Stimulated activated CD8-positive, alpha-beta memory T cell treated with anti-CD3 and anti-CD28 coated beads, Interleukin-4, amount 100 ng/mL, for 1 hour (primary cell): ENCODE measurements at places on chromosomes 2 and 18.

GRCh38 chr2:12700989-12701388 lies 15.7 kb upstream of the TRIB2 start:
- DNase-seq = no peak

DNA sequence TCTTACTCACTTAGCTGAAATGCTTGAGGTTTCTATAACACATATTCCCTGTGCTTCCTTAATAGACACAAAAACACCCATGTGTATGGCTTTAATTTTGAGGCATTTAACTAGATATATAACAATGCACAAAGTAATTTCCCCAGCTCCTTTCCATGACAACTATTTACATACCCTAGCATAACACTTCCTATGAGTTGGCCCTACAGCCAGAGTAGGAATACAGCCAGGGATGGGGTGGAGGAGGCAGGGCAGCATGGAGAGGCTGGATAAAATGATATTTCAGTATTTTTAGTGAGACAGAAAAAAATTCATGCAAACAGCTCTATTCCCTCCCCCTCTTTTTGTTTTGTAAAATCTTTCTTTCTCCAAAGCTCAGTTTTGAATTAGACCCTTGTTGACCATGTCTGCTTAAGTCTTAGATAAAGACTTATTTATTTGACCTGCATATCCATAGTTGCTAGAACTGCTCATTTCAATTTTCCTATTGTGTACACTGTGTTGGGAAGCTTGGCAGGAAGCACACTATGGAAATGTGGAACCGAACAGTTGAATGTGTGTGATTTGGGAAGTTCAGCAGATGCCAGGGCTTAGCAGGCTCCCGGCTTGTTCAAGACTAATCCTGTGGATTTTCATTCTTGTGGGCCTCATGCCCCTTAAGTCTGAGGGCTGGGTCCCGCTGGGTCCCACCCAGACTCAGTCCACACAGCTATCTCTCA lies 11.2 kb upstream of the B3GNT2 start:
- DNase-seq = no peak

DNA sequence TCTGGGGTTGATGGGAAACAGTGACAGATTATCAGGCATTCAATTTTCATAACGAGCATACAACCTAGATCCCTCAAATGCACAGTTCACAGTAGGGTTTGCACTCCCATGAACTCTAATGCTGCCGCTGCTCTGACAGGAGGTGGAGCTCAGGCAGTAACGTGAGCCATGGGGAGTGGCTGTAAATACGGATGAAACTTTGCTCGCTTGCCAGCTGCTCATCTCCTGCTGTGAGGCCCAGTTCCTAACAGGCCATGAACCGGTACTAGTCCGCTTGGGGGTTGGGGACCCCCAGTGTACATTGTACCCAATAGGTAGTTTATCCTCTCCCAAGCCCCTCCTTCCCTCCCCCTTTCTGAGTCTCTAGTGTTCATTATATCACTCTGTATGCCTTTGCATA lies 94.6 kb downstream of the PTH2R start:
- no peak for DNase-seq

GRCh38 chr2:229132236-229132635 lies 138.9 kb downstream of the PID1 start:
- no peak for DNase-seq

DNA sequence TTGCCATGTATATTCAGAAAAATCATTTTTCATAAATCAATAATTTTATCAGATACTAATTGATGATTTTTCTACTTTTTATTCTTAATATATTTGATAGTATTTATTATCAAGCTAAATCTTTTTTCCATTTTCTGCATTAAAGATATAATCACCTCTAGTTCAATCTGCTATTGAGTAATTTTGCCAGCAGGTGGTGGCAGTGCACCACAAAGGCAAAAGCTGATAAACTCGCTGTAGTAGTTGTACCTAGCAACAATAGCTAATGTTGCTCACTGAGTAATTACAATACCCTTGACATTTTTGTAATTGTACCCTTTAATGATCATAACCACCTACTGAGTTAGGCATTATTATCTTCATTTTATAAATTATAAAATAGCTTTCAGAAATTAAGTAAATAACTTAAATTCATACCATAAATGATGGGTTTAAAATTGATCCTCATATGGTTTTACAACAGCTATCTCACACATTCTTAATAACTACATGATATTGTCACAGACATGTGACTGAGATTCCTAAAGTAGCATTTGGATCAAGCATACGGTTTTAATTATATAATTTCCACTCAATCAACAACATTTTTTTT lies 52.0 kb upstream of the CALCRL start:
- DNase-seq = no peak

GRCh38 chr2:154855138-154855537 lies 156.6 kb downstream of the KCNJ3 start:
- DNase-seq = no peak

- DNase-seq = no peak
Measured at GRCh38 chr2:207244971-207245925, 79.5 kb upstream of the KLF7 start.

GRCh38 chr18:12428923-12429322 lies 21.2 kb downstream of the PRELID3A start:
- DNase-seq = no peak

DNA sequence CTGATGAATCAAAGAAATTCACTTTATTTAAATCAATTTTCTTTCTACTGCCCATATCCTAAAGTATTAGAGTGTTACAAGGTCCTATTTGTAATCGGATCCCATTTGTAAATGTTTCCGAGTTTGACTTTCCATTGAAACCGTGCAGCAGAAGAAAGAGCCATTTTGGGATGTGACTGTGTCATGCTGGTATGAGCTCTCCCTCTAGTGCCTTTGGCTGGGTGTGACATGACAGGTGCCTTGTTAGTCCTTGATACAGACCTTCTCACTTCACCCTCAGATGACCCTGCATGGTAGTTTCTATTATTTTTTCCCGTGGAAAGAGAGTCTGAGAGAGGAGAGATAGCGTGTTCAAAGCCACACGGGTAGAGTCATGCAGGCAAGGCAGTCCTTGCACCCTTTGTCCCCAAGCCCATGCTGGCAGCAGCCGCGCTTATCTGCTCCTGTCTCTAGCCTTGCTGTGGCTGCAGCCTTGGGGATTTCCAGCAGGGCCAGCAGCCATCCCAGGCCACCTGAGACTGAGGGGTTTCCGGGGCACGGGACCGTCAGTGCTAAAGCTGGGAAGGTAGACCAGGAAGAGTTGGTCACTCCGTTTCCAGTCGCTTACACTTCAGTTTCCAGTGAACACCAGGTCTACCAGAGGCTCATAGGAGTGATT lies 21.4 kb downstream of the CHMP1B start:
- DNase-seq = no peak

DNA sequence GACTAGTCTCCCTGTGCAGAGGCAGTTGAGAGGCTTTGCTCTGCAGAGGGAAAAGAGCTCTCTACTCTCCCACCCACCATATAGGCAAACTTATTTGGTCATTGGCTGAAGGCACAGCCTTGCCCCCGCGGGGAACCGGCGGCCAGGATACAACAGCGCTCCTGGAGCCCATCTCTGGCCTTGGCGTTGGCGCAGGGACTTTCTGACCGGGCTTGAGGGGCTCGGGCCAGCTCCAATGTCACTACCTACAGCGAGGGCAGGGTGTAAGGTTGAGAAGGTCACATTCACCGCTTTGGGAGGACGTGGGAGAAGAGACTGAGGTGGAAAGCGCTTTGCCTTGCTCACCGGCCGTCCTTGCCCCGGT lies 2.2 kb downstream of the ONECUT2 start:
- DNase-seq = no peak

GRCh38 chr2:9300214-9300613 lies 93.6 kb downstream of the ASAP2 start:
- no peak for DNase-seq

DNA sequence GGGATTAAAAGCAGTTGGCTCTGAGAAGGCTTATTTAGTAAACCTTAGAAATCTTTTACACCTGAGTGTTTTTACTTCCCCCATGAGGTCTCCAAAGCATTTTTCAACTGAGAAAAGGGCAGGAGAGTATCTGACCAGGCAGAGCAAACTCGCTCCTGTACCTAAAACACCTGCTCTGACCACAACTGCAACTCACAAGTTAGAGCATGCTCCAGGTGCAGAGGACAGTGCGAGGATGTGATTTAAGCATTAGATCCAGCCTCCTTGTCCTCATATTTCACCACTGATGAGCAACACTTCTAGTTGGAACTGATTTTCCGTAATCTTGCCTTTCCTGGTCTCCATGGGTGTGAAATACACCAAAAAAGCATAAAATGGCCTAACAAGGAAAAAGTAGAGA lies 34.5 kb upstream of the TBC1D8 start:
- no peak for DNase-seq

DNA sequence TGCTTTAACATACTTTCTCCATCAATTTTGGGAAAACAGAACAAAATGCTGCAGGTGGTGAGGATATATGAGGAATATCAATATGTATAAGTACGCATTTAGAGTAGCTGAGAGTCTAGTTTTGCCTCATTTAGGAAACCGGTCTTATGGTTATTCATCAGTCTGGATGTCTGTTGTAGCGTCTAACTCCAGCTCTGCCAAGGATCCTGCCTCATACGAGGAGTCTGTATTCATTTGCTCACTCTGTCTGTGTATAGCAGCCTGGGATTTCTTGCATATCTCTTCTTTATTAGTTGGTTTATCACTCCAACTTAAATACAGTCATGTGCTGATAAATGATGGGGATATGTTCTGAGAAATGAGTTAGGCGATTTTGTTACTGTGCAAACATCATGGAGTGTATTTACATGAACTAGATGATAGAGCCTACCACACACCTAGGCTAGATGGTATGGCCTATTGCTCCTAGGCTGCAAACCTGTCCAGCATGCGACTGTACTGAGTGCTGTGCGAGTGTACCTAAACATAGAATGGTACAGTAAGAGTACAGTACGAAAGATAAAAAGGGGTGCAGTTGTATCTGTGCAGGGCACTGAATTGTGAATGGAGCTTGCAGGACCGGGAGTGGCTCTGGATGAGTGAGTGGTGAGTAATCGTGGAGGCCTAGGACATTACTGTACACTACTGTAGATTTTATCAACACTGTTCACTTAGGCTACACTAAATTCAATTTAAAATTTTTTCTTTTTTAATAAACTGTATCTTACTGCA lies 148.1 kb downstream of the ZNF407 start:
- no peak for DNase-seq

DNA sequence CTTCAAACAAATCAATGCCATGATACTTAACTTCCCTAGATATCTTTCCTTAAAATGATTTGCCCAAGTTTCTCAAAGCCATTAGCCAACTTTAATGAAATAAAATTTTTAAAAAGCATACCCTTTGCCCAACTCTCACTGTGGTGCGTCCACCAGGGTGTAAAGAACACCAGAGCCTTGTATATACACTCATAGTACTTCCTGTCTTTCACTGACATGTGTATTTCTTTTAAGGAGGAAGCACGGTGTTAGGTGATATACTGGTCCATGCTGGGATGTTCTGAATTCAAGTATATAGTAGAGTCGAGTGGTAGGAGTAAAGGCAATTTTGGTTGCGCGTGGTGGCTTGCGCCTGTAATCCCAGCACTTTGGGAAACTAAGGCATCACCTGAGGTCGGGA lies 22.7 kb downstream of the AAK1 start:
- DNase-seq = no peak

- peak; percentile 31 for DNase-seq
Measured at GRCh38 chr2:96528006-96528699, 8.4 kb upstream of the ARID5A start.

DNA sequence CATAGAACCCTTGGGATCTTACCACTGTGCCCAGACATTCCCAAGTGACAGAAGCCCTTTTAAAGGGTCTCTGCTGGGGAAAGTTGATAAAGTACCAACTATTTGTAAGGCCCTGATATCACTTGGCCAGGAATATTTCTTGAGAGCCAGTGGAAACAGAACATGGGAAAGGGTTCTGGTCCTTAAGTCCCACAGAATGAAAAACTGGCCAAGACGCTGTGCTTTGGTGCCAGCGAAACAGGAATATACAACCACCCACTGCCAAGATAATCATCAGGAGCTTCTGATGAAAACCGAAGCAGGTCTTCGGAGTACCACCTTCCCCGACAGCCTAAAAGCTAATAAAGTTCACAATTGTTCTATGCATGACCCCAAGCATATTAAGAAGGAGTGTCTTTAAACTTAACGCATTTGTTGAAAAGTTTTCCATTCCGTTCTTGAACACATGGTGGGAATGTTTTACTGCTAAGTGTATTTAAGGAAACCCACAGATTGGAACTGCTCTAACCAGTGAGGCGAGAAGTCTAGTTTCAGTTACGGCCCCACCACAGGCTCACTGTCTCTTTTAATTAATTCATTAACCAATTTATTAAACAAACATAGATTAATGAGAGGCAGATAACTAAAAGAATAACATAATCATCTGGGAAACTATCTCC lies 152.6 kb downstream of the ANKRD44 start:
- DNase-seq = no peak

- DNase-seq = no peak
Measured at GRCh38 chr2:133495226-133495625, 73.0 kb downstream of the NCKAP5 start.

DNA sequence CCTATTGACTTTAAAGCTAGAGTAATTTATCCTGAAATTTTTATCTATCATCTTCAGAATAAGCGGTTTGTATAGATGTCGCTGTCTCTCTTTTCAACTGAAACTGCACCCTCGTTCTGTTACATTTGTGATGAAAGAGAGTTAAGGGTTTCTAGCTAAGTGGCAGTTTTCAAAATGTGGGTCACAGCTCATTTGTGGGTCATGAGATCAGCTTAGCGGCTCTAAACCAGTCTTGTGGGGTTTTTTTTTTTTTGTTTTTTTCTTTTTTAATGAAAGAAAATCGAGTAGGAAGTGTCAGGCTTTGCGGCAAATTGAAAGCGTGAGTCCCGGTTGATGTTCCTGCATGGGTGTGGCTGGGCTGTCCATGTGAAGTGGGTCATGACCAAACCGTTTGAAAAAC lies 31.2 kb downstream of the SALL3 start:
- DNase-seq = no peak

DNA sequence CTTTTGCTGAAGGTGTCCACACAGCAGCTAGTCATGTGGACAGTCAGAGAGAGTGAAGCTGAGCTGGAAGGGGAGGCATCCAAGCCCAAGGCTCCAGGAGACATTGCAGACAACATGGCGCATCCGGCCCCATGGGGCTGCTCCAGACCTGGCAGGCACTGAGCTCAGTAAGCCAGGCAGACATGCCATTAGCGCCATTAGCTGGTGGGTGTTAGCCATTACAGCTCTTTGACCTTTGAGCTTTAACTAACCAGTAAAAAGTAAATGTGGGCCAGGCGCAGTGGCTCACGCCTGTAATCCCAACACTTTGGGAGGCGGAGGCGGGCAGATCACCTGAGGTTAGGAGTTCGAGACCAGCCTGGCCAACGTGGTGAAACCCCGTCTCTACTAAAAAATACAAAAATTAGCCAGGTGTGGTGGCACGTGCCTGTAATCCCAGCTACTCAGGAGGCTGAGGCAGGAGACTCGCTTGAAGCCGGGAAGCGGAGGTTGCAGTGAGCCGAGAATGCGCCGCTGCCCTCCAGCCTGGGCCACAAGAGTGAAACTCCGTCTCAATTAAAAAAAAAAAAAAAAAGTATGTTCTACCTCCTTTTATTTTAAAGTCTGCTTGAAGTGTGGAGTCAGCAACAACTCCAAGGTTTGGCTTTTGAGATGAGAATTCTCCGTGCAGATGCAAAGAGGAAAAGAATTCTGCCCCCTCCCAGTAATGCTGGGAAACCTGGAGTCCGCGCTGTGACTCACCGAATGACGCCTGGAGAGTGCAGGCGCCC lies 69.4 kb downstream of the TWSG1 start:
- no peak for DNase-seq
